ENCODE measurements at places on chromosomes 4 and X. TPM values are rescaled to one million over a fixed set of nuclear protein-coding genes. Genes with fewer than 3 reads are reported as not detected.

DNA sequence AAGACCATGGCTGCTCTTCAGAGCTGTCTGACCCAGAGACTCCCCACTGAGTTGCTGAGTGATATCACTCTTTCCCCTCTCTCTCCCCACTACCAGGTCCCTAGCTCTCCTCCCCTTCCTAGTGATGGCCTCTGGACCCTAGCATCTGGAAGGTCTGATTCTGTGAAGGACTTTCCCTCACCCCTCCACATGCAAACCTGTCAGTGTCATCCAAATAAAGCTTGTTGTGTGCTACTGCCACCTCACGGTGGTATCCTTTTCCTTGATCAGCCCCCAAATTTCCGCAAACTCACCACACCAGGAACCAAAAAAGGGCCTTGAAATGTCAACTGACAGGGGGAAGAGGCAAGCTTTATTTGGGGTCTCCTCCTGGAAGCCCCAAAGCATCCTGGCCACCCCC is 500.2 kb downstream of the IDS start:
- DNase-seq, result no peak

DNA sequence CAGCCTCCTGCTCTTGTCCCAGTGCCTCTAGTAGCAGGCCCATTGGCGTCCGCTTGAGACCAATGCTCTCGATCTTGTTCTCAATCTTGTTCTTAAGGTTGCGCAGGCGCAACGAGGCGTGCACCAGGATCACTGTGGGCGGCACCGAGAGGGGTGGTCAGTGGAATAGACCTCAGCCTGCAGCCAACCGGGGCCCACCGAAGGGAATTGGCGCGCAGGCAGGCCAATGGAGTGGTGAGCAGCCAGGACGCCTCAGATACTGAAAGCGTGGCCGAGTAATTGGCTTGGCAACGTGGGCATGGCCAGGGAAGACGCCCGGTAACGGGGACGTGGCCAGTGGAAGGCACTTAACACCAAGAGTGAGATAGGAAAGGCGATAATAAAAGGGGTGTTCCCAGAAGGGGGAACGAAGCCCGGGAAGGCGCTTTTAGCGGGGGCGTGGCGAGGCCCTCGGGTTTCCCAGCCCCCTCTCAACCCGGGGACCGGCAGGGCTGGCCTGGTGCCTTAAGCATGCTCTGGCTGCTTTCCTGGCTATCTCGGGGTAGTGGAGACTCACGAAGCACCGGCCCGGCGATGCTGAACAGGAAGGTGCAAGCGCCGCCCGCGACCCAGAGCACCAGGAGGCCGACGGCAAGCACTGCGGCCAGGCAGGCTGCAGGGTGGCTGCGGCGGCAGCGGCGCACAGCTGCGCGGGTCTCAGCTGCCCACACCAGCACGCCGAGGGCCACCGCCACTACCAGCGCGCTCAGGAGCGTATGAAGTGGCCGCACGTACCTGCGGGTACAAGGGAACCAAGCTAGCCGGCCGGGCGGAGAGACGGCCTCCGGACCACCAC is 1.7 kb downstream of the PRAF2 start:
- peak; percentile 72 for DNase-seq

GRCh38 chr4:37758226-37758625 is 68.3 kb upstream of the PGM2 start:
- DNase-seq, result no peak

- DNase-seq, result no peak
Measured at GRCh38 chrX:19964017-19964710, 26.7 kb downstream of the BCLAF3 start.

GRCh38 chrX:115948018-115948923 is 222.3 kb upstream of the AGTR2 start:
- DNase-seq, result no peak

- DNase-seq, result no peak
Measured at GRCh38 chrX:71081330-71082123, 13.4 kb upstream of the SNX12 start.

- DNase-seq, result no peak
Measured at GRCh38 chr4:83115000-83115399, 471 bp upstream of the PLAC8 start.

GRCh38 chrX:16612257-16612897 is 37.6 kb upstream of the S100G start:
- DNase-seq, result no peak

- DNase-seq, result peak; percentile 30
Measured at GRCh38 chr4:10034136-10034535, 12.8 kb upstream of the SLC2A9 start.

GRCh38 chr4:16685536-16685935 is 212.9 kb downstream of the LDB2 start:
- no peak for DNase-seq

DNA sequence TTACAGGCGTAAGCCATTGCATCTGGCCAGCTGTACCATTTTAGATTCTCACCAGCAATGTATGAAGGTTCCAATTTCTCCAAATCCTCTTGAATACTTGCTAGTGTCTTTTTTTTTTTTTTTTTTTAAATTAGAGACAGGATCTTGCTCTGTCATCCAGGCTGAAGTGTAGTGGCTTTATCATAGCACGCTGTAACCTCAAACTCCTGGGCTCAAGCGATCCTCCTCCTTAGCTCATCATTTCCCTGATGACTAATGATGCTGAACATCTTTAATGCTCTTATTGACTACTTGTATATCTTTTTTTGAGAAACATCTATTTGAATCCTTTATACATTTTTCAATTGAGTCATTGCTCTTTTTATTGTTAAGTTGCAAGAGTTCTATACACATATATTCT is 40.3 kb downstream of the HDAC8 start:
- no peak for DNase-seq

IQSEC2 gene
- 17.1 TPM for total RNA-seq

CXorf51A gene
- not detected for total RNA-seq

GPR34 gene
- total RNA-seq, result 6.2 TPM

EDA gene
- 7.3 TPM for total RNA-seq

TMPRSS11F gene
- total RNA-seq, result not detected

KCND1 gene
- 0.30 TPM for total RNA-seq

IDUA gene
- 9.0 TPM for total RNA-seq

FRYL gene
- total RNA-seq, result 33.2 TPM

All from left ventricle myocardium inferior (tissue), 1 donor.